Ecto neural progenitor cell (in vitro differentiated cells): ENCODE measurements at places on chromosomes 5 and 9.

- peak; percentile 68 for DNase-seq
These were observed 8.4 kb downstream of the IRX2 start for GRCh38 chr5:2742921-2743679.

DNA sequence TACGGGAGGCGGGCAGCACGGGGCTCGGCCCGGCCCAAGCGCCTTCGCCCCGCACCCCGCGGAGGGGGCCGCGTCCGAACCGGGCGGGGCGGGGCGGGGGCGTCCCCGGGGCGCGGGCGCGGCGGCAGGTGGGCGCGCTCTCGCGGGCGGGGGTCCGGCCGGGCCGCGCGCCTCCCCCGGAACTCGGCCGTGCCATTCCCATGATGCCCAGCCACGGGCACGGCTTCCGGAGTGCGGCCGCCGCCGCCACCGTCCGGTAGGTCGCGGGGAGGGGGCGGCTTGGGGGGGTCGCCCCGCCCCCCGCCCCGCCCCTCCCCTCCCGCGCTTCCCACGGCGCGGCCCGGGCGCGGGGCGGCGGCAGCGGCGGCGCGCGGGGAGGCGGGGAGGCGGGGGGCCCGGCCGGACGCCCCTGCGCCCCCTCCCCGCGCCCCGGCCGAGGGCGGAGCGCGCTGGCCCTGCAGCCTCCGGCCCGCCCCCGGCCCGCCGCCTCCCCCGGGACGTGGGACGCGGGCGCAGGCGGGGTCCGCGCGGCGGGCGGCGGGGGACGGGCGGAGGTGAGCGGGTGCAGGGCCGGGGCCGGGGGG is at the start of gene PPP1R26:
Gene PPP1R26, plus strand, starts transcription at position 314 of the 584 bp plus-strand sequence. CDS start 4,729 bp downstream, outside the sequence.
- DNase-seq = no peak

DNA sequence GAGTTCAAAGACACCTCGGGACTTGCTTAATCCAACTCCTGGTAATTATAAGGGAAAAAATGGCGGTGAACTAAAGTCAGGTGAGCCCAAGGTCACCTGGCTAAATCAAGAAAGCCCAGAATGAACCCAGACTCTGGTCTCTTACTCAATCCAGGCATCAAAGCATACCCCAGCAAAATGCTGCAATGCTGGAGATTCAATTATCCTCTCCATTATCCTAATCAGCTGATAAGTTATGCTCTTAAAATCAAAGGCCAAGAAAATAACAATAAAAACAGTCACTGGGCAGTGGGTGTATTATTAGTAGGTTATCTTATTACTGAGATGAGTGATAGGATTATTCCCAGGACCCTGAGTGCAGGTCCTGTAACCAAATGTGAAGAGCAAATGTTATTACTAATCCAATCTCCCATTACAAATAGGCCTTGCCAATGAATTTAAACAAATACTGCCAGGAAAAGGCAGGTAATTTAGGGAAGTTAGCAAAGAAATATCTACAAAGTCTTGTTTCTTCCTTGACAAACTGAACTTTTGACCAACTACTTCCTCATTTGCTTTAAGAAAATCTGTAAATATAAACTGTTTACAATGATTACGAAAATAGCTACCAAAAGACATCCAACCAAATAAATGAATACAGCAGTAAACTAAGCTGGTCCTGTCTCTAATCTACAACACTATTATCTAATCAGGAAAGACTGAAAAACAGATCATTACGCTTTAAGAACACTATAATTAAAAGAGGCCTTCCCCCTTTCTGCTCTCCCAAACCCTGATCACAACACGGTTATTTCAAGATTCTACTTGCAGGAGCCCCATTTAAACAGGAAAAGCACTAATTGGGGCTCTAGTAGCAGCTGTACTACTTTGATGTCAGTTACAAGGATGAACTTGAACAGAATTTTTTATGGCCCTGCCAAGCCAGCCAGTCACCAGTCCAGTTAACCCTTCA is 103.2 kb downstream of the MED27 start:
- DNase-seq = no peak

DNA sequence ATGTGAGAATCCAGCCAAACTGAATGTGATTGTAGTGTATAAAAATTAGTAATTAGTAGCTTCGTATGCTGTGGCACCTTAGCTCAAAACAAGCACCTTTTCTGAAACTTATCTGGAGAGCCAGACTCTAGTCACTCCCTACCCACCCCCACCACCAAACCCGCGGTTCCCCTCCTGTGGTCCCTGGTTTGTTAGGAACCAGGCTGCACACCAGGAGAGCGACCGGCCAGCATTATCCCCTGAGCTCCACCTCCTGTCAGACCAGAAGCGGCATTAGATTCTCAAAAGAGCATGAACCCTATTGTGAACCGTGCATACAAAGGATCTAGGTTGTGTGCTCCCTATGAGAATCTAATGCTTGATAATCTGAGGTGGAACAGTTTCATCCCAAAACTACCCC is 498.6 kb downstream of the CHSY3 start:
- DNase-seq = peak; percentile 49

GRCh38 chr9:128216781-128217553 is 13.8 kb downstream of the DNM1 start:
- DNase-seq = no peak
